Retinal pigment epithelial cell (primary cell): ENCODE measurements at places on chromosomes 2 and 18.

DNA sequence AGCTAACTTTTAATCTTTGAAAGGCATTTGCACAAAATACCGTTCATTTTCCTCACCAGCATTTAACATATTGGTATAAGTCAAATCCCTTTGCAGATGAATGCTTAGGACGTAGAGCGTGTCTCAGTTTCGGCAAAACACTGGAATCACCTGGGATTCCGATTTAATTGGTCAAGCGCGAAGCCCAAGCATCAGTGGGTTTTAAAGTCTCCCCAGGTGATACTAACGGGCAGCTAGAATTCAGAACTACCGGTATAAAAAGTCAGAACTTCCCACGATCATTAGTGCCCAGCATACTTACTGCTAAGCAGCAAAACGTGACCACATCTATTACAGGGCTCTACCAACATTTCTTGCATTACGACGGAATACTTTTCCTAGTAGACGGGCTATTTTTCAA lies 24.6 kb downstream of the ALPK2 start:
- DNase-seq = no peak

GRCh38 chr2:161709428-161709827 lies 85.2 kb downstream of the SLC4A10 start:
- no peak for DNase-seq

DNA sequence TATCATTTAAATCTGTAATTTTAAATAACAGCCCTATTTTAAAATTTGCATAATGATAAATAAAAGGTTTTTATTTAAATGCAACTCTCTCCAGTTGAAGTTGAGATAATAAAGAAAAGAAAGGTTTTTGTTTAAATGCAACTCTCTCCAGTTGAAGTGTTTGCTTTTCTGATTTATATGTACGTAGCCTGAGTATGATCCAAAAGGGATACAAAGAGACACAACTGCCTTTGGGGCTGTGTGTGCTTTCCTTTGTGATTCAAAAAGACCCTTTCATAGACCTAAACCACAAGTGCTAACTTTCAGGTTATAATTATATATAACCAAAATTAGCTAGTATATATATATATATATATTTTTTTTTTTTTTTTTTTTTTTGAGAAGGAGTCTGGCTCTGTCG lies 76.2 kb upstream of the MFF start:
- no peak for DNase-seq

GRCh38 chr2:206230060-206230762 lies 44.3 kb upstream of the ZDBF2 start:
- DNase-seq = peak; percentile 61

GRCh38 chr2:227411990-227412350 lies 24.2 kb upstream of the SCYGR1 start:
- DNase-seq = no peak

GRCh38 chr2:42351864-42352263 lies 9.2 kb downstream of the COX7A2L start:
- no peak for DNase-seq

DNA sequence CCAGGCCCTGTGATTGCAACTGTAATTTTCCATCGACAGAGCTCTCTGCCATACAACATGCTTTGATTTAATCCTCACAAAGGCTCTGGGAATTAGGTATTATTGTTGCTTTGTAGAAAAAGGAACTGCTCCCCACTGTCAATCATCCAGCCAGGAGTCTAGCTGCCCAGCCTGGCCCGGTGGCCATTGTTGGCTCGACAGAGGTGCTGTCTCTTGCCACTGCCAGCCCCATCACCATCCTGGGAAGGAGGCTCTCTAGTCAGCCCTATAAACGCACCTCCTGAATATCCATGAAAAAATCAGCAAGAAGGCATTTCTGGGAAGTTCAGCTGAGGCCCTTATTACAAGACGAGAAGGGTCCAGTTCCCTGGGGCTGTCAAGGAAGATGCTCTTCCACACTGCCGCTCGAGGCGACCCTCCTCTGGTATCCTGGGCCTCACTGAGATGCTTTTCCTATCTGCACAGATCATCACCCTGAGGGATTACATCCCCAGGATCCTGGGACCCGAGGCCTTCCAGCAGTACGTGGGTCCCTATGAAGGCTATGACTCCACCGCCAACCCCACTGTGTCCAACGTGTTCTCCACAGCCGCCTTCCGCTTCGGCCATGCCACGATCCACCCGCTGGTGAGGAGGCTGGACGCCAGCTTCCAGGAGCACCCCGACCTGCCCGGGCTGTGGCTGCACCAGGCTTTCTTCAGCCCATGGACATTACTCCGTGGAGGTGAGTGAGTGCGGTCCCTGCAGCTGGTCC lies 71.0 kb downstream of the TPO start:
- no peak for DNase-seq

GRCh38 chr2:204900910-204901309 lies 355.6 kb downstream of the PARD3B start:
- no peak for DNase-seq
